Activated naive CD8-positive, alpha-beta T cell treated with anti-CD3 and anti-CD28 coated beads, Interleukin-2, amount 10 ng/mL, durations not matched to agents 7 days and 5 days (primary cell): ENCODE measurements at places on chromosomes 3 and 15. TPM values are rescaled to one million over a fixed set of nuclear protein-coding genes. Genes with fewer than 3 reads are reported as not detected.

DNA sequence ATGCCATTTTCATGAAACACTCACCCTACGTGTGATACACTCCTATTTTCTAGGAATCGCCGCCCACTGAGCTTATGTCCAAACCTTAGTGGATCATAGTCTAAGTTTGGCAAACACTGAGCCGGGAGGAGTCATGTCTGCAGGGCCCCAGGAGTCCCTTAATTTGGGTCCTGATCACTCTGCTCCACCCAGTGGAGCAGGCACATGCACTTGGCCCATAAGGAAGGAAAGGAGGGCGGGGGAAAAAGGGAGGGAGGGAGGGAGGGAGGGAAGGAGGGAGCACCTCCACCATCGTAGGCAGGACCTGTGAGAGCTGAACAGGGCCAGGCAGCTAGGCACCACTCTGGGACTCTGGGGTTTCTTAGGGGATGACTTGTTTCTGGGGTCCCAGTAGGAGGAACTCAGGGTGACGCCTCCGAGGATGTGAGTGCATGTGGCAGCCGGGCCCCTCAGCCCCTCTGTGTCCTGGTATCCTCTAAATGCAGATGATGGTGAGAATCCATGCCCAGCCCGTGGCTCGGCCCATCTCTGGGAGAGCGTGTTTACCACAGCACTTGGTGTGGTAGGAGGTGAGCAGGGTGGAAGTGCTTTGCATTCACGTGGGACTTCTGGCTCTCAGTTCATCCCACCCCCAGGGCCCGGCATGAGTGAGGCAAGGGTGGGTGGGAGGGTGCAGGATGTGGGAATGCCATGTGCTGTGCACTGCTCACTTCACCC lies 109.4 kb downstream of the KLF13 start:
- peak overlapping the region; percentile 91 for H3K27ac ChIP-seq
- no peaks in the 10 kb centered on the region for H3K36me3 ChIP-seq
- H3K4me1 ChIP-seq = peaks cover 67% of the 10 kb centered on the region
- no peaks in the 10 kb centered on the region for H3K27me3 ChIP-seq
- H3K4me3 ChIP-seq = peak overlapping the region; percentile 66
- peak; percentile 64 for DNase-seq

Gene TNFAIP8L3
- 0.20 TPM for total RNA-seq

Gene ITIH1
- total RNA-seq = not detected

- H3K4me1 ChIP-seq = no peaks in the 10 kb centered on the region
- no peaks in the 10 kb centered on the region for H3K27me3 ChIP-seq
- DNase-seq = no peak
- no peak overlapping the region for H3K4me3 ChIP-seq
Measured at GRCh38 chr3:115876876-115877614, 253.7 kb downstream of the GAP43 start.

- H3K4me1 ChIP-seq = peaks cover 3% of the 10 kb centered on the region
- no peak overlapping the region for H3K27ac ChIP-seq
- peaks cover 13% of the 10 kb centered on the region for H3K36me3 ChIP-seq
- H3K4me3 ChIP-seq = no peak overlapping the region
- DNase-seq = no peak
Measured at GRCh38 chr3:138761002-138761401, 73.7 kb downstream of the PIK3CB start.

Gene TNFSF10
- total RNA-seq = 151 TPM
